ENCODE measurements at places on chromosomes 11 and 22. TPM values are rescaled to one million over a fixed set of nuclear protein-coding genes. Genes with fewer than 3 reads are reported as not detected.

GRCh38 chr11:117439256-117439655 is 111.6 kb downstream of the CEP164 start:
- no peak for DNase-seq

- DNase-seq = no peak
Observed at GRCh38 chr11:15145615-15146014, 30.9 kb downstream of the INSC start.

- DNase-seq = peak; percentile 3
Observed at GRCh38 chr11:127412722-127413380, 412.3 kb upstream of the KIRREL3 start.

DNA sequence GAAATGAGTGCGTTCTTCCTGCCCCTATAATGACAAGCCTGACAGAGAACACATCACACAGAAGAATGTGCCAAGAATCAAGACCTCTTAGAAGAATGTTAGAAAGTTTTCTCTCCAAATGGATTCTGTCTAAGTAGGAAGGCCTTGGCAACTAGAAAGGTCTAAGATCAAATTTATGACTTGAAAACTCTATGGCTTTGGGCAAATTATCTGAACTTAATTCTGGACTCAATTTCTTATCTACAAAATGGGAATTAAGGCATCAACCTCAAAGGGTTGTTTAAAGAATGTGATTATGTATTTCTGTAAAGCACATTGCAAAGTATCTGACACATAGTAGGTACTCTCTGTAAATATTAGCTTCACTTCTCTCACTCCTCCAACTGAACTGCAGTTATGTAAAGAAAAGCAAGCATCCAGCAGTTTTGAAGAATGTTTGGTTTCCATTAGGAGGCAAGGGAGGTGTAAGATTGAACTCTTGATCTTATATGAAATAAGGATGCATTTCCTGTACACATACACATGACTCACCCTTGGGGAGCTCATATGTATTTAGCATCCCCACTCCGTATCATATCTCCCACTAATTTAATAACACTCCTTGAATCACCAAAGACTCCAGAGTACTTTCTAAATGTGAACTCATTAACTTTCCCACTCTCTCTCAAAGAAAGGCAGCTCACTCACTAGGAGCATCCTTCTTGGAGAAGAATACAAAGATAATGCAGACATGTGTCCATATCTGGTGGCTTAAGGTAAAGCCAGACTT is 77.6 kb downstream of the ETS1 start:
- DNase-seq = no peak

GRCh38 chr22:47432683-47433082 is 670.2 kb downstream of the TBC1D22A start:
- DNase-seq = no peak

DNA sequence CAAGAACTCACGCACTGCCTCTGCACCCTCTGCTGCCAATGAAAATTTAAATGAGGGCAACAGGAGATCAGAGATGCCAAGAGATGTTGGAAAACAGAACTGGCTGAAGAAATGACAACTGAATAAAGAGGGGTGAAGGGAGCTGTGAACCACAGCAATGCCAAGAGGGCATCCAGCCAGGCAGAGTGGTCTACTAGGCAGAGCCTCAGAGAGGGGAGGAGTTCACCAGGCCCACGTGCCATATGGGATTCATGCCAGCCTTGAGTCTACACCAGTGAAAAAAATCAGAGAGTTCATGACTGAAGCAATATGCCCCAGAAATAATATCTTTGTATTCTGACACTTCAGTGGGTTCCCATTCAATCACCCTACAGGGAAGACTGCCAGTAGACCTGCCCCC is 4.4 kb downstream of the APOL2 start:
- DNase-seq = no peak

- no peak for DNase-seq
Observed at GRCh38 chr11:79813551-79813950, 372.7 kb upstream of the TENM4 start.

GRCh38 chr22:35346596-35347220 is 34.2 kb upstream of the HMOX1 start:
- no peak for DNase-seq

- peak; percentile 13 for DNase-seq
Observed at GRCh38 chr22:46043816-46044620, 67.1 kb upstream of the WNT7B start.

DNA sequence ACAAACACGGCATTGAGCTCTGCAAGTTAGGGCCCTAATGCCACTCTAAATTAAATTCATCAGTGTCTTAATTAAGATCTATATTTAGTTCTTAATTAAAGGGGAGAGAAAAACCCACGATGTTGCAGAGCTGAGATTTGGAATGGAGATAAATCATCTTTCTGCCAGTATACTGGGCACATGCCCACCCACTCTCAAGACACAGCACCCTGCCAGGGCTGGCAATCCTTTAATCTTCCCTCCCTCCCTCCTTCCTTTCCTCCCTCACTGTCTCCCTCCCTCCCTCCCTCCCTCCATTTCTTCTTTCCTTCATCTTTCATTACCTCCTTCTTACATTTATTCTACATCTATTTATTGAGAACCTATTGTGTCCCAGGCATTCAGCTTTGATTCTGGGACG is 194.8 kb downstream of the BUD13 start:
- no peak for DNase-seq

DNA sequence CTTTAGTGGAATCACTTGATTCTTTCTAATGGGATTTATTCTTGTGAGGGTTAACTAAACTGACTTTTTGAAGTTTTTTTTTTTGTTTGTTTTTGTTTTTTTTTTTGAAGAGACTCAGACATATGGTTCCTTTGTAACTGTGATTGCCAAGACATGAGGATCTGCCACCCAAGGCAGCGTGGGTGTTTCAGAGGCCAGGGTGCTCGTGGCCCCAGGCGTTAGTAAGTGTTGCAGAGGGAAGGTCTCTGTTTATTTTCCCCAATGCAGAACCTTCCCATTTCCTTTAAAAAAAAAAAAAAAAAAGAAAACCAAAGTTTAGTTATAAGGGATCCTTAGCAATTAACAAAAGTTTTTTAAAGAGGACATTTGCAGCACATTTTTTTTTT is 94.8 kb downstream of the CTTN start:
- DNase-seq = no peak

- DNase-seq = no peak
Observed at GRCh38 chr11:66607126-66607834, 9.2 kb upstream of the RBM14 start.

DNA sequence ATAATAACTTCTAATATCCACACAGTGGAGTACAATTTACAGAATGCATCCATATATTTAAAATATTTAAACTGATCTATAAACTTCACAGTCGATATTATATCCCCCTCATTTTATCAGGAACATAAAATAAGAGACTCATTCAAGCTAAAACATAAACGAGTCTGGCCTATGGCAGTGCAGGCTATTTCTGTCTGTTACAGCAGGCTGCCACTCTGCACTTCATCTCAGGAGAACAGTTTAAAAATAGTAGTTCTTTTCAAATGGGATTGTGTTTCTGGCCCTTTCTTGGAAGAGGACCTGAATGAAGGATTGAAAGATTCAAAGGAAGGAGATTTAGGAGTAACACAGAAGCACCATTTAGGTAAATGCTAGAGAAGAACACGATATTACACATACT is 915.7 kb downstream of the NTM start:
- DNase-seq = no peak

DNA sequence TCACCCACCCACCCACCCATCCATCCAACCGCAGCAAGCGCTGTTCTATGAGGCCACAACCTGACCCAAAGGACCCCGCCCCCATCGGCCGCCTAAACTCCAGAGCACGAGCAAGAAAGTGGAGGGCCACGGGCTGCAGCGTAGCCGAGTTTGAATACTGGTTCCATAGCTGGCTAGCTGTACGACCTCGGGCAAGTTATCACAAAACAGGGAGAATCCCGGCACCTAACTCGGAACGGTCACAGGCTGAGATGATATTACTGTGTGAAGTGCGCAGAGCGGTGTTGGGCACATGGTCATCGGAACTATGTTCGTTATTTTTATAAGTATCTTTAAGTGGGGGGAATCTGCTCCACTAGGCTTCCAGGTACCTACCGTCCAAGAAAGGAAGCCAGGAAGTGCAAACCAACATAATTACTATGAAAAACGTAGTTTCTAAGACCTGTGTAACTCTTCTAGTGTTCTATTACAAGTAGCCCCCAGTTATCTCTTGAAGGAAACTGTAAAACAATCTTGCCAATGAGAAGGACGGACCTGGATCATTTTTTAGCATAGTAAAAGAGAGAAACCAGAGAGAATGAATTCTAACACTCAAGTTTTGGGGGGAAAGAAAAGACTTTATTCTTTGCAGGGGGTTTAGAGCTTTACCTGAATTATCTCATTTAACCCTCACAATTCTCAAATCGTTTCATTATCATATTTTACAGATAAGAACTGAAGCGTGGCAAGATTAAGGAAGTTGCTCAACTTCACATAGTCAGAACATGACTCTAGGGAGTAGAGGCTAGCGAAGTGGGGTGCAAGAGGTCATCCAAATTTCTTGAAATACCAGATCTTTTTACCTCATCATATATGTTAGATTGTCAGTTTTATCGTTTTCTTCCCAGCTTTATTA is 663 bp upstream of the BUD13 start:
- no peak for DNase-seq

DNA sequence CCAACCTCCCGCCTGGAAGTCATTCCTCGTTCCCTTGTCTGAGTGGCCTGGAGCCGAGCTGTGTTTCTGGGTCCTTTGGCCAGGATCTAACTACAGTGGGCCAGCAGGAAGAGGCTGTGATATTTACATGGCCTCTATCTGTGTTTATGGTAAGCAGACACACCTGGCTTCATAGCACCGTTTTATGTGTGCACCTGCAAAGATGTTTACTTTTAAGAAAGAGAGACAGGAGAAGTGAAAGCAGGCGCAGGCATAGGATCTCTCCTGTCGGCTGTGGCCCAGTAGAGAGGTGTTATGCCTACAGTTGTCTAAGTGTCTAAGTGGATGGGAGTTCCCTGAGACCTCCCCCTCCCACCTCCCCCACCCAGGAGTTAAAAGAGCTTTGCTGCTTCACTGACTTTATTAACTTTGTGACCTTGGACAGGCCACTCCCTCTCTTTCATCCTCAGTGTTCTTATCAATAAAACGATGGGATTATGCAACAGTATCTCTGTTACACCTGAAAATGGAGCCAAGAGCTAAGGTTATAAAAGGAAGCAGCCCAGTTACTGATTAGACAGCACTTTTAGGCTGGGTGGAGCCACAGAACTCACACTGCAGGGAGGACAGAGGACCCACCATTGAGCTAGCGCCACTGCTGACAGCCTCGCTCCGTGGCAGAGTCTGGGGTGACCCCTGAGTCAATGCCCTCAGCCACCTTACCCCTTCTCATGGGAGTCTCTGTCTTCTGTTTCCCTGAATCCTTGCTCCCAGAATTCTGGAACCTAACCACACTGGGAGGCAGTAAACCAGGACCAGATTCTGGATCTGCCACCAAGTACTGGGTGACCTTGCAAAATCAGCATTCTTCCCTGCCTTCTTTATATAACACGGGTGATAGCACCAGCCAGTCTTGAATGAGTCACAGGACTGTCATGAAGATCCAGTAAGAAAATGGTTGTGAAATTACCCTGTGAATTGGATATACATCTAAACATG is 22.0 kb downstream of the ST14 start:
- peak; percentile 94 for DNase-seq

GRCh38 chr11:119092880-119093842 is 8.5 kb downstream of the HMBS start:
- DNase-seq = no peak

- no peak for DNase-seq
Observed at GRCh38 chr11:88666364-88666763, 328.8 kb upstream of the CTSC start.

TYR gene
- not detected for total RNA-seq

GAL3ST1 gene
- 8.9 TPM for total RNA-seq

SYT9 gene
- total RNA-seq = not detected

JOSD1 gene
- total RNA-seq = 55.3 TPM

DDIAS gene
- total RNA-seq = 20.1 TPM

GRAP2 gene
- not detected for total RNA-seq

OR2AG1 gene
- total RNA-seq = not detected

FERMT3 gene
- 3.3 TPM for total RNA-seq

MRGPRX3 gene
- total RNA-seq = not detected

PLCB3 gene
- total RNA-seq = 37.5 TPM

OOSP1 gene
- not detected for total RNA-seq

OR2AG2 gene
- total RNA-seq = not detected

Data from Caco-2 (cell line).